ENCODE measurements at places on chromosomes 12 and 14. TPM values are rescaled to one million over a fixed set of nuclear protein-coding genes. Genes with fewer than 3 reads are reported as not detected.

Gene ZDHHC22
- polyA plus RNA-seq = 0.16 TPM

Gene CCDC38
- polyA plus RNA-seq = 0.28 TPM

Gene PTPRR
- 0.15 TPM for polyA plus RNA-seq

Gene KRT78
- not detected for polyA plus RNA-seq

Gene SPIC
- polyA plus RNA-seq = not detected

Gene DEPDC4
- 2.3 TPM for polyA plus RNA-seq

Gene SIX6
- polyA plus RNA-seq = not detected

Gene RAD9B
- polyA plus RNA-seq = 0.25 TPM

Gene CYP27B1
- polyA plus RNA-seq = 1.9 TPM

Gene TAMALIN
- polyA plus RNA-seq = 0.30 TPM

- DNase-seq = no peak
Measured at GRCh38 chr14:66539034-66539433, 31.1 kb downstream of the GPHN start.

- no peak for DNase-seq
Measured at GRCh38 chr12:3951380-3952135, 78.4 kb upstream of the PARP11 start.

GRCh38 chr14:73887318-73887616 is 608 bp downstream of the ZNF410 start:
- peak; percentile 9 for DNase-seq

DNA sequence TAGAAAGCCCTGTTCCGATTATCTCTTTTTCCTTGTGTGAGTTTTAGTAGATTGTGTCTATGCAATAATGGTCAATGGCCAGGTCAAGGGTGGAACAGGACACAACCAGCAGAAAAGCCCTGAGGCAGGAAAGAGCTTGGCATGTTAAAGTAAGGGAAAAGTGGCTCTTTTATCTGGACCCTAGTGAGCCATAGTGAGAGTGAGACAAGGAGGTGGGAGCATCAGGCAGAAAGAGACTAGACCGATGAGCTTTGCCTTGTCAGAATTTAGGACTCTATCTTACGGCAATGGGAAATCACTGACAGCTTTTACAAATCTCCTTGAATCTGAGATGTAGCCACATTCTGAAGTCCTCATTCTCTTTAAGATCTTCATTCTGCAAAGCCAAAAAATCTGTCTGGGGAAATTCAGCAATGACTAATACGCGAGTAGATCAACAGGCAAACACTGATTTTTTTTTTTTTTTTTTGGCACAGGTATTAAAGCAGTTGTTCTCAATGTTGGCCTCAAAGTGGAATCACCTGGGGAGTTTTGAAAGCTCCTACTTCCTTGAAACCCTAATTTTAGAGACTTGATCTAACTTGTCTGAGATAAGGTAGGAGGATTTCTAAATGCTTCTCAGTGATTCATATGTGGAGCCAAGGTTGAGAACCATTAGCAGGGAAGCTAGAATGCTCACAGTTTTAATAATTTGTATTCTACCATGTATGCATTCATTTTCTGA is 33.9 kb downstream of the TMEM19 start:
- DNase-seq = no peak

DNA sequence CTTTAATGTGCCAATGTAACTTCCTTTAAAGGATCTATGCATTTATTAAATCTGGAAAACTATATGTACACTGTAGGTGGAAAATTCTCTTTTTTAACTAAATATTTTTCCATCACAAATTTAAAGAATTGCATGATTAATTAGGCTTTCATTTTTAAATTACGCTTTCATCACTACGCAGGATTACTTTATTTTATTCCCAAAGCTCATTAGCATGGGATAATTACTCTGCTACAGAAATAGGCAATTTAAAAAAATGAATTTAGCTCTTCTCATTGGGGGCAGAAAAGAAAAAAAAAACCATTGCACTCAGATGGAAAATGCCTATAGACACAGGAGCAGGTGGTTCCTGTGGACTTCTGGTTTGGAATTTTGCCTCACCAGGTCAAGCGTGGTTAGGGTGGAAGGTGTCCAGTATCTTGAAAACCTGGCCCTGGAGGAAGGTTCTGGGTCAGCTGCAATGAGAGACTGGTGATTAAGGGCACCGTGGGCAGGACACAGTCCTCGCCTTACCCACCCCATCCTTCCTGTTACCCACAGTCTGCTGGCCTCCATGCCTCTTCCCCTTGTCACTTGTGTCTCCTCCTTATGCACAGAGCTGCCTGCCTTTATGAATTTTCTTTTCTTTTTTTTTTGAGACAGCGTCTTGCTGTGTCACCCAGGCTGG is 17.3 kb upstream of the RIN3 start:
- no peak for DNase-seq

DNA sequence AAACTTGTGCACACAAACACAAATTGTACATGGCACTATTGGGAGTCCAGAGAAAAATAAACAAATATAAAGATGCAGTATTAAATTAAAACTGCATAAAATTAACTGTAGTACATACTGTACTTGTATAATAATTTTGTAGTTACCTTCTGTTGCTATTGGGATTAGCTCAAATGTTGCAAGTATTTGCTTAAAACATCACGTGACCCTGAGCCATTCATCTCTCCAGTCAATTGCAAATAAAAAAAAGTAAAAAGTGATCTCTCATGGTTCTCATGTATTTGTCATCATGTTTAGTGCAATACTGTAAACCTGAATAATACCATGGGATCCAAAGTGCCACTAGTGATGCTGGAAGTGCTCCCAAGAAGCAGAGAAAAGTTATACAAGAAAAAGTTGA is 88.1 kb upstream of the NAV3 start:
- peak; percentile 29 for DNase-seq

GRCh38 chr12:31928246-31929026 is 30.8 kb upstream of the RESF1 start:
- no peak for DNase-seq

DNA sequence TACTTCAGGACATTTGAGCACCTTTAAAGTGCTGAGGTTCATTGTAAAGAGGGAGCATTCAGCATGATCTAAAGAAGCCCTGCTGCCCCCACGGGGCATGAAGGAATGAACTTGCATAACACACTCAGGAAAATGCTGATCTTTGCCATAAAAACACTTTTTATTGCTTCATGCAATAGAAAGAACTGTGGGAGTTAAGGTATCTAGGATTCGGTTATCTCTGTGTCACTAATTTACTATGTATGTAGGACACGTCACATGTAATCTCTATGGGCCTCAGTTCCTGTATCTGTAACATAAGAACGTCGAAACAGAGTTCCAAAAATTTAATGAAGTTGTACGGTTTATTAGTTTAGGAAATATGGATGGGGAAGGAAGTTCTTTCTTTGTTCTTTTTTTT is 33.0 kb downstream of the BTBD7 start:
- DNase-seq = no peak

- no peak for DNase-seq
Measured at GRCh38 chr14:64572386-64573104, 22.8 kb downstream of the PPP1R36 start.

DNA sequence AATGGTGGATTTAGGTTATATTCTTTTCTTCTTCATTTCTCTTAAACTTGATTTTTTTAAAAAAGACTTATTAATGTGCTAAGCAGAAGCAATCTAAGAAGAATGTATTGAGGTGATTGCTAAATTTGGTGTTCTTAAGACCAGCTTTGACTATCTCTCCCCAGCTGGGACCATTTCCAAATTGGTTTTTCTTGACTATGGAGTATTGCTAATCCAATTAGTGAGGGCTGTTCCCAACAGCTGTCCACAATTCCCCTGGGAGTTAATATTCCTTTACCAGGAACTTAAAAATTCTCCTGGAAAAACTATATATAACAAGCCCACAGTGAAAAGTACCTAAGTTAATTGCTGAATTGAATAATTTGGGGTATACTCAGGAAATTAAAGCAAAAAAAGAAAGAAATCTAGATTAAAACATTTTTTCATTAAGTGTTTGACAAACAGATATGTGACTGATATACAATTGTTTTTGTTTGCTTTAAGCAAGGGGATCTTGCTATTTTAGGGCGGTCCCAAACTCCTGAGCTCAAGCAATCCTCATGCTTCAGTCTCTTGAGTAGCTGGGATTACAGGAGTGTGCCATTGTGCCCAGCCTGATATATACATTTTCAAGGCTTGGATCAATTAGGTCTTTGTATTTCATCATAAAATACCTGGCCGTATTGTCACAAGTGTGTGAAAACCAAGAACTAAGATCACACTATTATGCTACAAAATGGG is 105.0 kb downstream of the FAR2 start:
- no peak for DNase-seq

DNA sequence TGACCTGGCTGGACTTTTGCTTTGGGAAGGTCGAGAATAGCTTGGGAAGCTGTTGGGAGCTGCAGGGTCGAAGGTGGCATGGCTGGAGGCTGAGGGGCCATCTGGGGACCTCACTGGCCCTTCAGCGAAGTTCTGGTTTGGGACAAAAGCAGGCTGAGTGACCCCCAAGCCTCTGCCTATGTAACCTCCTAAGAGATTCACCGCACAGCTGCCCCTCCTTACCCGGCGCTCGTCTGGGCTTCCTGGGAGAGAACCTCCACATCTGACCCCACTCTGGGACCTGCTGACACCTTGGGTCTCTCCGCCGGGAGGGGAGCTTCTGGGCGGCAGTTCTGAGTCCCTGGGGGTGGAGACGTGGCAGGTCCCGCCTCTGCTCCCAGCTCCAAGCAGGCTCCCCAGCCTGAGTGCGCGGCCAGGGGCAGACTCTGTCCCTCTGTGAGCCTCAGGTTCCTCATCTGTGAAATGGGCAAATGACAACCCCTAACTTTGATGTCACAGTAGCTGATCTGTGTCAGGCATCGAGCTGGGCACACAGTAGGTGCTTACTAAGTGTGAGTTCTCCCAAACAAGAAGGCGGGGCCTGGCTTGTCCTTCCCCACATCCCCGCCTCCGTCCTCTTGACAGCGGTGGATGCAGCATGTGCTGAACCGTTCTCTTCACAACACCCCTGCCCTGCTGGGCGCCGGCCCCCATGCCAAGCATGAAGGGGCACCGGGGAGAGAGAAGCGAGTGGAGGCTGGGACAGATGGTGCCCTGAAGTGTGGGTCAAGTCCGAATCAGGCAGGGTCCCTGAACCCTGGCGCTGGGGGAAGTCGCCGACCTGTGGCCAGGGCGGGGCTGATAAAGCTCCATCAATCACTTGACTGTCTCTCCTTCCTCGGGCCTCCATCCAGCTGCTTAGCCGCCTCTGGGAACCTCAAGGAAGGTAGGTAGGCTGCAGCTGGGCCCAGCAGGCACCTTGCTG is 3.8 kb downstream of the EXOC3L4 start:
- DNase-seq = no peak

DNA sequence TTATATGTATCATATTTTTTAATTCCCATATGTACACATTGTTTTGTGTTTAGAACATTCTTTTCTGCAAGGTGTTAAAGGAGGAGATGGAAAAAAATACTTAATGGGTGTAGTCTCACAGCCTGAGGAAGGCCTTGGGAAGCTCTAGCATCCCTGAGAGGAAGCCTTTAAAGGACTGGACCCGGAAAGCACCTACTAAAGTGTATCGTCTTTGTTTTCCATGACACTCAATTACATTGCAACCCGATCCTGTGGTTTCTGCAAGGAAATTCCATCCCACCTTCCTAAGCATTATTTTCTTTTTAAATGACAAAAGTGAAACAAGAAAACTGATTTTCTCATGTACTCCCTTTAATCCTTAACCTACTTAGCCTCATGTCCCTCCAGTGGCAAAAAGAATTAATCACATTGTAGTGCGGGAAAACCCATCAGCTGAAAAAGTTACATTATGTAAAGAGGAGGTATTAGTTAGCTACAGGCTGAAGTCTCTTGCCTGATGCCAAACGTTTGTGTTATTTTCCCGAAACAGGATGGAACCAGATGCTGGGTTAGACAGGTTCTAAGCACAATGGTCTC is 147.8 kb upstream of the CPSF6 start:
- DNase-seq = no peak

DNA sequence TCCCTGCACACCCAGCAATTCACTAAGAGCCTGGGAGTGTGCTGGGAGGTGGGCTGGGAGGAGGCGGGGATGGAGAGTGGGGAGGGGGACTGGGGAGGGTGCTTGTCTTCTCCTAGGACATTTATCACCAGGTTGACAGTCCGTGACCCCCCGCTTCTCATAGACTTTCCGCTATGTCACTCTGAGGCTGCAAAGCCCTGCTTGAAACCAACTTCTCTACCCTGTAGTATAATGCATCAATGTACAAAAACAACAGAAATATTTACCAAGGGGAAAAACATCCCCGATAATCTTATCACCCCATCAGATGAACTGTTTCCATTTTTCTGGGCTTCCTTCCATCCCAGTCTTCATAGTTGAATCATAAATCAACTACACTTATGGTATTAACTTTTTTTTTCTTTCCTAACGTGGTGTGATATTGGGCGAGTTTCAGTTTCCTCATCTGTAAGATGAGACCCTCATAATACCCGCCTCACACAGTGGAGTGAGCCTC is 28.6 kb upstream of the BATF start:
- no peak for DNase-seq

GRCh38 chr14:90536092-90536491 is 139.3 kb downstream of the CALM1 start:
- no peak for DNase-seq

DNA sequence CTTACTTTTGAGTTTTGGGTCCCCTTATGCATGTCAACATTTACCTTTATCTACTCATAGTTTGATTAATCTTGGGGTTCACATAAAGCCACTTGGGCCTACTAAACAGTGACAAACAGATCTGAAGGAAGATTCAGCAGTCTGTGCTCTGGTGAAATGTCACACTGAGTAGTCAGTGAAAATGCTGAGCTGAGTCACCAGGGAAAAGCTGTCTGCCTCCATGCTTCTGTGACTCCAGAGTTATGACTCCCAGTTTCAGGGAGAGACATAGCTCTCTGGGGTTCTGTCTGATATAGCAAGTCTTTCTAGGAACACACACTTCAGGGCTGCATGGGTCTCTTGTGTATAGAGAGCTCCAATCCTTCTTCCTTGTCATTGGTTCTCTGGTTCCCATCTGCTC is 406.3 kb upstream of the FAR2 start:
- no peak for DNase-seq

- DNase-seq = no peak
Measured at GRCh38 chr12:105576261-105576660, 245.8 kb downstream of the C12orf75 start.
